Amniotic stem cell (primary cell): ENCODE measurements at places on chromosomes 2 and 18.

DNA sequence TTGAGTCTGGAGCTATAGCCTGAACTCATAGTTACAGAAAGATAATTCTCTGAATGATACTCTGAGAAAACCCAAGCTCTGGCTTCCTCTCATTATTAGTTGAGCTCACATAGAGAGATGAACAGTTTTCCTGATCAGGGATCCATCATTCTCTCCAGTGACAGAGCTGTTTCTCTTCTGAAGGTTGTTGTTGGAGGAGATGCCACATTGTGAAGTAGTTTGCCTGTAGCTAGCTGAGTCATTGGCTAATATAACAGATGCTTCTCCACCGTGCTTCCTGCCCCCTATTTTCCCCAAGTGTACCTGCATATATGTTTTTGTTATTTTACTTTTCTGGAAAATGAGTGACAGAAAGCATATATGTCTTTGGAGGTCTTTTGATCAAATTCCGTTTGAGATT is 64.6 kb downstream of the OSBPL6 start:
- no peak for DNase-seq

GRCh38 chr18:23992089-23992940 is 22.2 kb upstream of the TTC39C start:
- DNase-seq: no peak

DNA sequence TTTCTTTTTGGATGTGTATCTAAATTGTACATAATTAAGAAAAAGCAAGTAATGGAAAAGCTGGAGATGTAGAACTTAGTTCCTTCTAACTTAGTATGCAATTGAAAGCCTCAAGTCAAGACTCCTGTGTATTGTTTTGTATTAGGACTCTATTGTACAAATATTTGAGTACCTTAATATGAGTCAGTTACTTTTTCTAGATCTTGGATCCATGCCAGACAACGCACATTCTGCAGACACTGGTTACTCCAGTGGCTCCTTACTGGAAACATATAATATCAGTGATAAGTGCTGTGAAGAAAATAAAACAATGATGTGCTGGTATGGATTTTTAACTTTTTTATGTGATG is 1.5 kb downstream of the SLC39A10 start:
- peak; percentile 1 for DNase-seq

DNA sequence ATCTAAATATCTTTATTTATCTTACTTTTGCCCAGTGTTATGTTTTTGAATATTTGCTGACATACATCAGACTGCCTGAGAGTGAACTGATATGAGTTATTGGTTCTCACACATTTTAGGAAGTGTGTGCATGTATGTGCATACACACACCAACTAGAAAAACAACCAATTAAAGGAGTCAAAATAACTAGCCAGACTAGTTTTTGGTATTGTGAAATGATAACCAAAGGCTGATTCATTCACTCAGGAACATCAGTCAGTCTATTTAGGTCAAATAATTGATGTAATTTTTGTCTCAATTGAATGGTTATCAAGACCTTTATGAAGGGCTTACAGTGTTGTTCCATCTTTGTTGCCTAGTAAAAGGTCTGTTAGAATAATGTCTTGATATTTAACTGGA is 369.3 kb upstream of the VRK2 start:
- DNase-seq: no peak

GRCh38 chr2:46689993-46690392 is 210.6 kb downstream of the TMEM247 start:
- DNase-seq: peak; percentile 38

DNA sequence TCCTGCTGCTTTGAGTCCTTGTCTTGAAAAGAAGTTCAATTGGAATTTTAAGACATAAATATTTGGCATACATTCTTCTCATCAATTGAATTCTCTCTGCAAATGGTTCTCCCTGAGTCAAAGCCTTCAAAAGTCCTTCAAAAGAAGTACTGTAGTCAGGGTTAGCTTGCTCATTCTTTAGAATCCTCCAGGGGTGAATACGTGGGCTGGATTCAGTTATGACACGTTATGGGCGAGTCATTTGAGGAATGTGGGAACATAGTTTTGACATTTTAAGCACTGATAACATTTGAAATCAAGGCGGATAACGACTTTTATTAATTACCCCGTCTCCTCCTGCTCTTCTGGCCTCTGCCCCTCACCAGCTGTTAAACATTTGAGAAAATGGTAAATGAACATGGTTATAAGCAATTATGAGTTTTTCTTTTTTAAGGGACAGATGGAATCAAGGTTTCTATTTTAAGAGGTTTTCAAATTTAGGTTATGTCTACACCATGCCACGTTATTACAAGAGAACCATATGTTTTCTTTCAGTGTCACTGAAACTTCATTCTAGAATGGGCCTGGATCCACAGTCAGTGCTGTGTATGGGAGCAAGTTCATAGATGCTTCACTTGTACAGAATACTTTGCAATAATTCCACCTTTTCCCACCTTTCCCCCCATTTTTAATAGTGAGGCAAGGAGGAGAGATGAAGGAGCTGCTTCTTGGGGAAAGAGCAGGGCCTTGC is 273.1 kb downstream of the TSN start:
- peak; percentile 5 for DNase-seq

DNA sequence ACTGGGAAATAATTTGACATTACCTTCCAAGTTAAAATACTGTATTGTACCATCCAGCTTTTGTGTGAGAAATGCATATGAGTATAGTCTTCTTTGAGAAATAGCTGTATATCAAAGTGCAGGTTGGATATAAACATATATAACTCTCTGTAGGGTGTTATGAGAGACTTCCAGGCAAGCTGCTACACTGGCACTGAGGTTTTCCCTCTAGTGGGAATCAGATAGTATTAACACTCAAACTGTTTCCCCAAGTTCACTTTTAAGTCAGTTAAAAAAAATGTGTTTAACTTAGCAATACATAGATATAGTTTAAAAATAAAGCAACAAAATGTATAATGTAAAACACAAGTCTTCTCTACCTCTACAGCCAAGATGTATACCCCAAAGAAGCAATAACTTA is 368.4 kb upstream of the SLC8A1 start:
- no peak for DNase-seq

DNA sequence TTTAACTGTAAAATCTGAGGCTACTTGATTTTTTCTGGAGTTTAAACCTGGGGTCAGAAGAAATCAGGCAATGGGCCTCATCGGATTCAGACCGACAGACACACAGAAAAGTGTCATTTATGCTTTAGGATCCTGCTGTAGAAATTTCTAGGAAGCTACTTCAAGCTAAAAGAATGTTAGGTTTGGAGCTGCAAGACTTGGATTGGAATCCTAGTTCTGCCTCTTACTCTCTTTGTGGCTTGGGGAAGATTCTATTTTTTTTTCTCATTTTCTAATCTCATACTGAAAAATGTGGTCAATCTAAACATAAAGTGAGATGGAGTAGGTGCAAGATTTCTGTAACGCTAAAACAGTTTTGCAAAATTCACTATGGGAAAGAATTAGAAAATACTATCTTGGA is 48.8 kb upstream of the KCNE4 start:
- DNase-seq: no peak

- no peak for DNase-seq
Measured at GRCh38 chr18:23712445-23712844, 23.2 kb downstream of the LAMA3 start.

- no peak for DNase-seq
Measured at GRCh38 chr18:52310651-52311050, 29.3 kb upstream of the DCC start.

- DNase-seq: no peak
Measured at GRCh38 chr2:175256806-175257585, 75.5 kb upstream of the ATP5MC3 start.

GRCh38 chr18:35968278-35968880 is 4.1 kb upstream of the RMP24 start:
- DNase-seq: no peak

- DNase-seq: no peak
Measured at GRCh38 chr2:236047886-236048540, 120.2 kb downstream of the GBX2 start.

DNA sequence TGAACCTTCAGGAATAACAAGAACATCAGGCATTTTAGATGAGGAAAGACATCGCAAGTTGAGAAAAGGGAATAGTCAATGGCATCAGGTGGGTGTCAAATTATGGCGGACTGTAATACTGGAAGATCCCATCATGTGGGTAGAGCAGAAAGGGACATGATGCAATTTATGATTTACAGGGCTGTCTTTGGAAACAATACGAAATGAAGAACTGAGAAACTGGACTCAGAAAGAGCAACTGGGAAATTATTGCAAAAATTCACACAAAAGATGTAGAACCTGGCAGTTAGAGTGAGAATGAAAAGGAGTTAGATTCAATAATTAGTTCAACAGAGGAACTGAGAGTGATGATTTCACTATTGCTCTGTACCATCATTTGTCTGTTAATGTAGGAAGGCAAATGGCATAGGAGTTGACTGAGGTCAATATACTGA is 1635.0 kb upstream of the ACVR2A start:
- DNase-seq: no peak

DNA sequence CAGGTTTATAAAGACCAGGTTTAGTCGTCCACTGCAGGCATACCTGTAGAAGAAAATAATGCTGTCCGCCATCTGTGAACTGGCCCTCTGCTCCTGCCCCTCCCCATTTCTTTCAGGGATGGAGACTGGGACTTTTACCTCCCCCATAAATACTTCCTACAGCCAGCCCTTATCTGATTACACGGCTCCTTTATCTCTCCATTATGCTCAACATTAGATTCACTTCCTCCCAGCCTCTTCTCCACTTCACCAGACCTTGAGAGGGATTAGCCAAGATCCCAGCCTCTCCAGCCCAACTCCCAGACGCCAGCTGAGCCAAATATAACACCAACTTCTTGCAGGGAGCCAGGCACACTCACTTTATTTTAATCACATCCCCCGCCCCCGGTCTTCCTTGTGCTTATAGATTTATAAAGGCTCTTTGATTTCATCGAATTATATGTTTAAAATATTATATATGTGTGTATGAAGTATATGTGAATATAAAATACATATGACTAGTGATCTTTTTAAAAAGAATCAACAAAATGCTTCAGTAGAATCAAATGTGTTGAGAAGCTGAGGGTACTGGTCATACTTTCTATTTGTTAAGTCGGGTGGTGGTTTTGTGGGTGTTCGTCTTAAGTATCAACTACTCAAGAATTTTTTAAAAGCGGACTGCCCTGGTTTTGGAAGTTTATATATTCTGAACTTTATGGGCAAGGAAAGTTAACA is 81.0 kb downstream of the SPRED2 start:
- DNase-seq: no peak

- no peak for DNase-seq
Measured at GRCh38 chr2:5125017-5125730, 567.0 kb upstream of the SOX11 start.

- DNase-seq: no peak
Measured at GRCh38 chr2:207869784-207870778, 100.4 kb upstream of the FZD5 start.

- no peak for DNase-seq
Measured at GRCh38 chr18:38552732-38553321, 987.2 kb upstream of the CELF4 start.

DNA sequence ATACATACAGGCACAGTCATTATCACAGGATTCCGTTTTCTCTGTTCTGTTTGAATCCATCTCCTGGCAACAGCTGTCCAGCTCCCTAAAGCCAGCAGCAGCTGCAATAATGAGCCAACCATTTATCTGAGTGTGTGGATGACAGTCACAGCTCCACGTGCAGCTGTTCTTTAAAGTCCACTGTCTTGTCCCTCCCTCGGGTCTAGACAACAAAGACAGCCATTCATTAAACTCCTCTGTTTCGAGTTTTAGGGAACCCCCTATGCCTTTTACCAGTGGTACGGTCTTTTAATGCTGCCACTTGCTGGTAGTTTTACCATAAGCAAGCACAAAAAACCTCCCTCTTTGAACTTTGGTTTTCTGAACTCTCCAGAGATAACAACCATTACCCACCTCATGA is 16.0 kb upstream of the MSGN1 start:
- no peak for DNase-seq

DNA sequence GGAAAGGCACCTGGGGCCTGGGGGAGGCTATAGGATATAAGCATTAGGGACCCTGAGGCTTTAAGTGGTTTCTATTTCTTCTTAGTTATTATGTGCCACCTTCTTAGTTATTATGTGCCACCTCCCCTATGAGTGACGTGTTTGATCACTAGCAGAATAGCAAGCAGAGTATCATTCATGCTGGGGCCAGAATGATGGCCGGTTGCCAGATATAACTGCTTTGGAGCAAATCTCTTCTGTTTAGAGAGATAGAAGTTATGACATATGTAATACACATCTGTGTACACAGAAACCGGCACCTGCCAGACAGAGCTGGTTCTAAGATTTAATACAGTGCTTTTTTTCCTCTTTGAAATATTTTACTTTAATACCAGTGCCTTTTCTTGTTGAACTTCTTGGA is 29.4 kb downstream of the LIPG start:
- DNase-seq: no peak

DNA sequence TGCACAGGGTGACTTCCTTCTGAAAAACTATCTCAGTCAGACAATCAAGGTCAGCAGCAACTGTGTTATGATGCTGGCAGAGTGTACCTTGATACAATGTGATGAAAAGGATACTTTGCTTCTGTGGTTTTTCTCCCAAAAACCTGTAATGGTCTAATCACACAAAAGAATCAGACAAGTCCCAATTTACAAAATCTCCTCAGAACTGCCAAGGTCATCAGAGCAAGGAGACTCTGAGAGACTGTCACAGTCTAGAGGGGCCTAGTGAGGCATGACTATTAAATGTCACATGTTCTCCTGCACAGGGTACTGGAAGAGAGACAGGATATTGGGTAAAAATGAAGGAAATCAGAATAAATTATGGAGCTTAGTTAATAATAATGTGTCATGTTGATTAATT is 185.4 kb downstream of the ST6GAL2 start:
- DNase-seq: no peak
